ENCODE measurements at places on chromosomes 3 and 15. TPM values are rescaled to one million over a fixed set of nuclear protein-coding genes. Genes with fewer than 3 reads are reported as not detected.

GOLGA6D gene
- total RNA-seq, result not detected

ANKRD63 gene
- total RNA-seq, result not detected

CCDC39 gene
- total RNA-seq, result not detected

DNA sequence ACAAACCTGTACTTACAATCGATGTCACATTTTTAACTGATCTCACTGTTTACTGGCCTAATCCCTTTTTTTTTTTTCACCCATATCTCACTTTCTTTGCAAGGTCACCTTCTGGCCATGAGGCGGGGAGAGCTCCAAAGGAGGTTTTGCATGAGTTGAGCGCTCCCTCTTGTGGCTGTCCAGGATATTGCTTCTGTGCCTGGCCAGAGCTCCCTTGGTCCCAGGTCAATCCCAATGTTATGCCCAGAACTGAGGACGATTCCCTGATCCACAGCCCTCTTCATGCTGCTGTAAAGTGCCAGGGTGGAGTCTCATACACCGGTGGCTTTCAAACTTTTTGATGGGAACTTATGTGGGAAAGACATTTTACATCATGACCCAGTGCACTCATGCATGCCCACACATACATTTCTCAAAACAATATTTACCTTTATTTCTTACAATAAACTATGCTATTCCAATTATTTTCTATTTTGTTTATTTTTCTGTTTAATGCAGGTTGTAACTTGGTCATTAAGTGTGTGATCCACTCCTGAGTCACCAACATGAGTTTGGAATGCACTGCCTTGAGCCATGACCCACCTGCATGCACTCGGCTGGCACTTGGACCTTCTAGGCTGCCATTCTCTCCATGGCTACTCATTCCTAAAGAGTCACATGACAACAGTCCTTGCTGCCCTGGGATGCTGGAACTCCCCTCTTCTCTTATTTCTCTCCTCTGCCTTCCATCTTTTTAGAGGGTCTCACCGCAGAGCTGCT, 9.6 kb upstream of the SST start:
- H3K4me3 ChIP-seq, result no peak overlapping the region
- peaks cover 7% of the 10 kb centered on the region for H3K4me1 ChIP-seq
- H3K27ac ChIP-seq, result no peak overlapping the region
- DNase-seq, result peak; percentile 83
- H3K36me3 ChIP-seq, result no peaks in the 10 kb centered on the region

GRCh38 chr3:59857589-59858346, 807.9 kb upstream of the CFAP20DC start:
- peak overlapping the region; percentile 27 for H3K4me3 ChIP-seq
- DNase-seq, result peak; percentile 89
- H3K4me1 ChIP-seq, result peaks cover 18% of the 10 kb centered on the region
- H3K27ac ChIP-seq, result peak overlapping the region; percentile 47
- peaks cover 12% of the 10 kb centered on the region for H3K36me3 ChIP-seq
- H3K27me3 ChIP-seq, result no peaks in the 10 kb centered on the region
